ENCODE measurements at places on chromosomes 5 and 9.

DNA sequence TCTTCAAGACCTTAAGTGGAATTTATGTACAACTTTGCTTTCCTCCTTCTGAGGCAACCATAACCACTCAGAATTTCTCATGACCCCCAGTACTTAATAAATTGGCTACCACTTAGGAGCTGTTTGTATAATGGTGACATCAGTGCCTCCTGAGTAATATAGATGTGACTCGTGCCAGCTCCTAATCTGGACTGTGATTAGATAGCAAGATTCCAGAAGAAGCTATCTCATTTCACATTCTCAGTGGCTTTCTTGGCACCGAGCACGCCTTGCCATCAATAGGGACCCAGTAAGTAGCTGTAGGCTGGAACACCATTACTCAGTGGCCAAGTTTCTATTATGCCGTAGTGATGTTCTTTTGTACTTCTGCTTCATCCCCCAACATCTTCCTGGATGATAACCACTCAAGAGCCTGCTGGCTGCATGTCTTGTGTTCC is 228.8 kb downstream of the CD180 start:
- no peak for DNase-seq

GRCh38 chr5:121246971-121247370 is 604.7 kb upstream of the FTMT start:
- DNase-seq, result no peak

DNA sequence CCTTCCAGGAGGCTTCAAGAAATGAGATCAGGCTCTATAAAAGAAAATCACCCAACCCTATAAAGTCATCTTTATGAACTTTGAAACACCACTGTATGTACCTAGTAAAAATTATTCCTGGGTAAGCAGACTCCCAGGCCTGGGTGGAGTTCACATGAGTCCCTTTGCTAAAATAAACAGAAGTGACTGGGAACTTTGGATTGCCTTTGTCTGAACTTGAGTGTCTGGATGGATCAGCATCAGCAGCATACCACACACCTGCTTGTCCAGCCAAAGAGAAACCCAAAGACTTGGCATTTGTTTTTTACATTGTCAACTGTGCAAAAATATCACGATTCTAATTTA is 79.6 kb upstream of the CDKN2B start:
- DNase-seq, result no peak

DNA sequence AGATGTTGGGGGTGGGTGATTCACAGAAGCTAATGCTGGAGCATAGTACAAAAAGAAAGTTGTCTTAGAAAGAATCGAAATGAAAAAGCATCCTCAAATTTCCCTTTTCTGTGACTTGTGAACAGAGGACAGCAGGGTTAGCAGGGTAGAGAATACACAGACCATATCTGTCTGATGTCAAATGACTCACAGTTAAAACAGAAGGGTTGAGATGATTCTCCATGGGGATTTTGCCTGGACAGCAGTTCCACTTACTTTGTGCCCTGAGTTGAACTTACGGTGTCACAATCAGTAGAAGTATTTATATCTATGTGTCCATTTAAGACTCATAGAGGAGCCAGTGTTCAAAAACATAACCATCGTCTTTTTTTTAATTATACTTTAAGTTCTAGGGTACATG is 801.6 kb downstream of the KCTD16 start:
- DNase-seq, result no peak

DNA sequence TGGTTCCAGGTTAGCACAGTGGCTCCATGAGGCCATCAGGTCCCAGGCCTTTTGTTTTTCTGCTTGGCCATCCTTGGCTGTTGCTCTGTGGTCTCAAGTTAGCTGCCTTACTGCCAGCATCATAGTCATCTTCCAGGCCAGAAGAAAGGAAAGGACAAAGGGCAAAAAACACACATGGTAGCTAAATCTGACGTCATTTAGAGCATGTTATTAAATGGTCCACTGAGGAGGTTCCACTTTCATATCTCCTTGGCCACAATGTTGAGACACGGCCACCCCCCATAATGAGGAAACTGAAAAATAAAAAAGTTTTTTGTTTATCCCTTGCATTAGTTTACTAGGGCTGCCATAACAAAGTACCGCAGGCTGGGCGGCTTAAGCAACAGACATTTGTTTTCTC is 106.4 kb upstream of the NIPBL start:
- DNase-seq, result no peak
